ENCODE measurements at places on chromosomes 11 and 22. TPM values are rescaled to one million over a fixed set of nuclear protein-coding genes. Genes with fewer than 3 reads are reported as not detected.

Gene SERPING1
- 102 TPM for total RNA-seq

- no peaks in the 10 kb centered on the region for H3K36me3 ChIP-seq
- peak; percentile 10 for DNase-seq
- no peaks in the 10 kb centered on the region for H3K27me3 ChIP-seq
- peaks cover 29% of the 10 kb centered on the region for H3K4me1 ChIP-seq
- H3K4me3 ChIP-seq = no peak overlapping the region
Measured at GRCh38 chr11:77069336-77069968, 2.7 kb downstream of the CAPN5 start.

DNA sequence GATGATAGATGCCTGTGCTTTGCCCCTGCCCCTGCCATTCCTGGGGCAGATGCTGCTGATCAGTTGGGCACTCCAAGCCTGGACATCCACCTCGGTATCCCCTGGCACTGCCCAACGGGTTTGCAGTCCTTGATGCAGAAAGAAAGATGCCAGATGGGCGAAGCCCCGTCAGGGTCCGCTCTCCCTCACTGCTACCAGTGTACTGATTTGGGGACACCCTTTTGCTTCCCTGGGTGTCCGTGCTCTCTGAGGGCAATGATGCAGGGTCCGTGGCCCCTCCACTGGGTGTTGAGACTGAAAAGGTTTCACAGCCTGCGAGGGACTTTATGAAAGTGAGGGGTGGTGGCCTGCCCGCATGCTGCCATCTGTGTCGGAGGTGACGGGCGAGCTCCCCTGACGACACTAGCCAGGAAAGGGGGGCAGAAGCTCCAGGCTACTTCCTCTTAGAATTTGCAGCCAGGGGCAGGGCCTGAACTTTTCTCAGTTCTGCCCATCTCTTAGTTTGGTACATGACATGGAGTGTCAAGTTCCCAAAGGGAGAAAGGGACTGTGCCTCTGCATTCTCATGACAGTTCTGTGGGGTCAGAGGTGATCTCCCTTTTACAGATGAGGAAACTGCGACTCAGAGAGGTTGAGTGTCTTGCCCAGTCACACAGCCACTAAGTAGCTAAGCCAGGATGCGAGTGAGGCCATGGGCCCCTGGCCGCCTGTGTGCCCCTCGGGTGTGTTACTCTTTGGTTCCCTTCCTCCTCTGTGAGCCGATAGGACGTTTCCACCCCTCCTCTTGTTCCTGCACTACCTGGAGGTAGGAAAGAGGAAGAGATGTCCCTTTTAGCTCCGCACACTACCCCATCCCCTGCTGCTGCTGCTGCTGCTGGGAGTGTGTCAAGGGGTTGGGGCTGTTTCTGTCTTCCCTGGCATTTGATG, 96.6 kb downstream of the BCR start:
- no peaks in the 10 kb centered on the region for H3K4me1 ChIP-seq
- no peaks in the 10 kb centered on the region for H3K27me3 ChIP-seq
- no peak overlapping the region for H3K27ac ChIP-seq
- H3K4me3 ChIP-seq = no peak overlapping the region

GRCh38 chr11:119167933-119168332, 592 bp upstream of the NLRX1 start:
- H3K27me3 ChIP-seq = no peaks in the 10 kb centered on the region
- no peak for DNase-seq
- H3K27ac ChIP-seq = no peak overlapping the region
- H3K4me1 ChIP-seq = no peaks in the 10 kb centered on the region

- H3K27me3 ChIP-seq = peaks cover 19% of the 10 kb centered on the region
- H3K4me3 ChIP-seq = no peak overlapping the region
- H3K36me3 ChIP-seq = no peaks in the 10 kb centered on the region
- H3K4me1 ChIP-seq = peaks cover 8% of the 10 kb centered on the region
- H3K27ac ChIP-seq = no peak overlapping the region
- no peak for DNase-seq
Measured at GRCh38 chr22:45014654-45015053, 4.8 kb upstream of the PHF21B start.

- H3K36me3 ChIP-seq = no peaks in the 10 kb centered on the region
- H3K4me1 ChIP-seq = peaks cover 46% of the 10 kb centered on the region
- no peaks in the 10 kb centered on the region for H3K27me3 ChIP-seq
- no peak overlapping the region for H3K4me3 ChIP-seq
- DNase-seq = no peak
- H3K27ac ChIP-seq = no peak overlapping the region
Measured at GRCh38 chr11:2701230-2701629, 1.4 kb upstream of the KCNQ1OT1 start.

GRCh38 chr11:123544631-123545375, 109.6 kb downstream of the SCN3B start:
- H3K4me3 ChIP-seq = no peak overlapping the region
- H3K36me3 ChIP-seq = no peaks in the 10 kb centered on the region
- H3K27me3 ChIP-seq = no peaks in the 10 kb centered on the region
- DNase-seq = no peak
- H3K4me1 ChIP-seq = no peaks in the 10 kb centered on the region

GRCh38 chr11:118705111-118705741, 25.8 kb upstream of the TREH start:
- H3K27me3 ChIP-seq = no peaks in the 10 kb centered on the region
- H3K36me3 ChIP-seq = no peaks in the 10 kb centered on the region
- no peak overlapping the region for H3K27ac ChIP-seq
- no peak for DNase-seq
- H3K4me1 ChIP-seq = no peaks in the 10 kb centered on the region

DNA sequence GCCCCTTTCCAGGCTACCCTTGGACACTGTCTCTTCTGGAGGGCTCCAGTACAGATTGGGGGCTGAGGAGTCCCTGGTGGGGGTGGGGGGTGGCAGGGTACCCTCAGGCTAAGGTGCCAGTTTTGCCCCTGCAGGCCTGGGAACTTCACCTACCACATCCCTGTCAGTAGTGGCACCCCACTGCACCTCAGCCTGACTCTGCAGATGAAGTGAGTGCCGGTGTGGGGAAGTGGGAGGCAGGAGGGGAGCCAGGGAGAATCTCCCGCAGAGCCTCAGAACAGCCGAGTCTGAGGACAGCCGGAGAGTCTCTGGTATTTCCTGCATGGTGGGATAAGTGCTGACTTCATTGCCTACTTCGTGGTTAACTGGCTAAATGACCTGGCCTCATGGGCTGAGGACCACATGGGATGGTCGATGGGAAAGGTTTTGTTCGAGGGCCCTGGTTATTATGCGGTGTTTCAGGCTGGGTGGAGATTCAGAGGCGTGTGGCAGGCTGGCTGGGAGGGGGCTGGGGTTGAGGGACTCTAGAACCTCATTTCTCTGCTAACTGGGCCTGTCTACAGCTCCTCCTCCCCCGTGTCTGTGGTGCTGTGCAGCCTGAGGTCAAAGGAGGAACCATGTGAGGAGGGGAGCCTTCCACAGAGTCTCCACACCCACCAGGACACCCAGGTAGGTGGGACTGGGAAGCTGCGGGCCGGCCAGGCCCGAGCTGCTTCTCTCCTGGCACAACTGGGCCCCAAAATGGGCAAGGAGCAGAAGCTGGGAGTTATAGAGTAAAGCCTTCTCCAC, 8.5 kb downstream of the TMEM258 start:
- H3K27ac ChIP-seq = no peak overlapping the region
- H3K36me3 ChIP-seq = peaks cover 49% of the 10 kb centered on the region
- DNase-seq = no peak
- H3K4me3 ChIP-seq = no peak overlapping the region

Gene NXPE2
- total RNA-seq = 0.34 TPM

Gene MMP27
- not detected for total RNA-seq

DNA sequence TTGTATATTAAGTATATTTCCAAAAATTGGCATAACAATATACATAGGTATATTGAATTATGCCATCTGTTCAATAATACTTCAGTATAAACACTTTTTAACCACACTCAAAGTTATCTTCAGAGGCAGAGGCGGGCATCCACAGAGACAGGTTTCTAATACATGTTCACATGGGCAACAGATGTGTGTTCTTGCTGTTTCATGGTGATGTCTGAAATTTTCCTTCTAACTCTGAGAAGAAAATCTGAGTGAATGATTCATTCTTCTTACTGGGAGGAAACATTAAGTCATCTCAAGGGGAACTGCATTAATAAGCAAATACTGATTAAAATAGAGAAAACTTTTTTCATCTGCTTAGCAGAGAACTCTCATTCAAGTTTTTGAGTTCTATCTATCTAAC, 1074.5 kb downstream of the LRRC4C start:
- H3K27ac ChIP-seq = no peak overlapping the region
- H3K4me1 ChIP-seq = no peaks in the 10 kb centered on the region
- no peak overlapping the region for H3K4me3 ChIP-seq
- no peak for DNase-seq
- no peaks in the 10 kb centered on the region for H3K27me3 ChIP-seq

Gene MYBPC3
- total RNA-seq = 1.1 TPM

Gene ABCC8
- total RNA-seq = 1.2 TPM

Gene KMT5B
- 78.2 TPM for total RNA-seq

DNA sequence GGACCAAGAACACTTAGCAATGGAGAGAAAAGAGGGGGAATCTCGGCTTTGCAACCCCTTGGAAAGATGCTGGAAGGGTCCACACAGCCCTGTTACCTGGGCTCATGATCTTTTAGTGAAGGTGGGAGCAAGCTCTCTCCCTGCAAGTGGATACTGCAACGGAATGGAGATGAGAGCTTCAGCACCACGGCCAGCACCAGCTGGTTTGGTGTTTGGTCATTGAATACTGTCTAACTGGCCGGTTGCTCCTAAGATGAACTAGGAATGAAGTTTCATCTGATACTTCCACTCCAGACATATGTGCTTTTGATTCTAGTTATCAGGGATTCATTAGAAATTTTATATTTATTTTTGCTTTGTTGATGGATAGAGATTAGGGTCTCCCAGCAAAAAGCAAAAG, 16.3 kb downstream of the HTR3A start:
- H3K27ac ChIP-seq = no peak overlapping the region
- no peak overlapping the region for H3K4me3 ChIP-seq
- no peaks in the 10 kb centered on the region for H3K36me3 ChIP-seq
- no peaks in the 10 kb centered on the region for H3K4me1 ChIP-seq

Gene OR2D2
- total RNA-seq = 0.25 TPM

Gene OLFML1
- 28.1 TPM for total RNA-seq

DNA sequence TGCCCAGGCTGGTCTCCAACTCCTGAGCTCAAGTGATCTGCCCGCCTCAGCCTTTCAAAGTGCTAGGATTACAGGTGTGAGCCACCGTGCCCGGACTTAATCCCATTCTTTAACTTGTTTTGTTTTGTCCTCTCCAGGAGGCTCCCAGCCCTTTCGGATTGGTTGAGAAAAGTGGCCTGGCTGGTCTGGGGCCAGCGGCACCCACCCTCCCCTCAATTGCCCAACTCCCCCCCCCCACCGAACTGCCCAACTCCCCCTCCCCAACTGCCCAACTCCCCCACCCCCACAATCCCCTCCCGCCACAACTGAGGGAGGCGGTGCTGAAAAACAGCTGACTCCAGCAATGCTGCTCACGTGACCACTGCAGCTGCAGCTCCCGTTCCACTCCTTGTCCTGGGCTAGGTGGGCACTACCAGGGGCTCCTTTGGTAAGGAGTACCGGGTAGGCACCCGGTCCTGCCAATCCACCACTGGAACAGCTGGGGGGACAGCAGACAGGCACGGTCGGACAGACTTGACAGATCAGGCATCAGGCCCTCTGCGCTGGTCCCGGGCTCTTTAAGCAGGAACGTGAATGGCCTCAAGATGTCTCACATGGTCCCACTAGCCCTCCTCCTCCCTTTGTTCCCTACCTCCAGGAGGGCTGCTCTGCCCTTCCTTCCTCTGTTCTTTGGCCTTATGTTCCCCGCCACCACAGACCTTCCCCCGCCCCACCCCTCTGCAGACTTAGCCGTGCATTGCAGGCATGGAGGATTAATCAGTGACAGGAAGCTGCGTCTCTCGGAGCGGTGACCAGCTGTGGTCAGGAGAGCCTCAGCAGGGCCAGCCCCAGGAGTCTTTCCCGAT, at the start of gene TCN2:
Gene TCN2, plus strand, starts transcription at position 720 of the 845 bp plus-strand sequence. CDS start 158 bp downstream, outside the sequence.
- H3K27me3 ChIP-seq = no peaks in the 10 kb centered on the region
- peak; percentile 86 for DNase-seq
- H3K4me1 ChIP-seq = peaks cover 13% of the 10 kb centered on the region
- H3K27ac ChIP-seq = peak within 1 kb of the TSS; percentile 67
- peaks cover 4% of the 10 kb centered on the region for H3K36me3 ChIP-seq

DNA sequence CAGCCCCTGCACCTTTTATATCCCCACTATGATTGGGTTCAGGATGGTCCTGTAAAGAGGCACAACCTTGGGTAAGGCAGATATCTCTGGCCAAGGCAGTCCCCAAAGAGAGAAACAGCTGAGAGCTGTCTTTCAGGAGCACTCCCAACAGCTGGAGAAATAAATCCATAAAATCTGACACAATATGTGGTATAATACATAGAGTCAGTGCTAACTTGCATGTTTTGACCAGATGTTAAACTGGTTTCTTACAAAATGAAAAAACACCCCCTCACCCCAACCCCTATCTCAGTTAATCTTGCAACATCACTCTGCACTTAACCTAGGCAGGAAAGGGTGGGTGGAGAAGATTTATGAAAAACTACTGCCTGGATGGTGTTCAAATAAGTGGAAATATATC, 44.0 kb upstream of the C11orf87 start:
- H3K27me3 ChIP-seq = no peaks in the 10 kb centered on the region
- no peak overlapping the region for H3K4me3 ChIP-seq
- H3K4me1 ChIP-seq = no peaks in the 10 kb centered on the region
- no peaks in the 10 kb centered on the region for H3K36me3 ChIP-seq
- no peak for DNase-seq

DNA sequence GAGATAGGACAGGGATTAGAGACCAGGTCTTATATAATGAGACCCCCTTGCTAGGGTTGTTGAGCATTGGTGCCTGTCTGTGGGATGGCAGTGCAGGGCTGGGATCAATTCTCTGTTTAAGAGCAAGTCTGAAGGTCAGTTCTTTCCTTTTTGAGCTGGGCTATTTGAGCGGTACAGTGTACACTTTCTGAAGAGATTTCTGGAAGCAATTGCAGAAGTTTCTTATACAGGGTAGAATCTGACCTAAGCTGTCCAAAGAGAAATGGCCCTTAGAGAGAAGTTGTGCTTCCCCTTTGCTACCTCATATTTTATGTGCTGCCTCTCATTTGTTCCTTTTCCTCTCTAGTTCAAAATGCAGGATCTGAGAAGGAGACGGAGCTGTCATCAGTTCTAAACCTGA, 35.8 kb downstream of the CSTPP1 start:
- H3K4me3 ChIP-seq = no peak overlapping the region
- no peaks in the 10 kb centered on the region for H3K27me3 ChIP-seq
- H3K27ac ChIP-seq = no peak overlapping the region
- DNase-seq = peak; percentile 13
- H3K36me3 ChIP-seq = no peaks in the 10 kb centered on the region

DNA sequence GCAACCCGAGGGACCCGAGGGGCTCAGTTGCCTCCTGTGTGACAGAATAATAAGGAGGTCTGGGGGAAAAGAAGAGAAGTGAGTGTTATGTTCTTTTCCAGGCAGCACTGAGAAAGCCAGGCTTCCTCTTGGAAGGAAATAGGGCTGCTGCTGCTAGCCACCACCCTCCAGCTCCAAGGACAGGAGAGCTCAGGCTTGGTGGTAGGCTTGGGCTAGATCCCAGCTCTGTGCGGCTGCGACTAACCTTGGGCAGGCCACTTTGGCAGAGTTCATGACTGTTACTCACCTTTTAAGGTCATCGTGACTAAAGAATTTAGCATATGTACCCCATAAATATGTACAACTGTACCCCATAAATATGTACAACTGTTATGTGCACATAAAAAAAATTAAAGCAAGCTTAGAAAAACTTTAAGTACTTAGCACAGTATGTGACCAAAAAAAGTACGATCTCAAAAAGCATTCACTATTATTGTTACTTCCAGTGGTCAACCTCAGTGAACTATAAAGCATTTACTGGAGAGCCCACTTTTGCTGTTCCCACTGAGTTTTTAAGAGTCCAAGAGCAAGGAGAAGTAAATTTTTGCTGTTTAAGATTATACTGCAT, 124.7 kb upstream of the POU2AF2 start:
- no peak overlapping the region for H3K4me3 ChIP-seq
- no peak for DNase-seq
- peaks cover 29% of the 10 kb centered on the region for H3K4me1 ChIP-seq
- H3K27ac ChIP-seq = no peak overlapping the region

Data from lung (tissue), 17 donors.